ENCODE measurements at places on chromosomes 16 and 17.
A peak's percentile ranks its signal among the peaks of the same experiment; 100 is the strongest.

DNA sequence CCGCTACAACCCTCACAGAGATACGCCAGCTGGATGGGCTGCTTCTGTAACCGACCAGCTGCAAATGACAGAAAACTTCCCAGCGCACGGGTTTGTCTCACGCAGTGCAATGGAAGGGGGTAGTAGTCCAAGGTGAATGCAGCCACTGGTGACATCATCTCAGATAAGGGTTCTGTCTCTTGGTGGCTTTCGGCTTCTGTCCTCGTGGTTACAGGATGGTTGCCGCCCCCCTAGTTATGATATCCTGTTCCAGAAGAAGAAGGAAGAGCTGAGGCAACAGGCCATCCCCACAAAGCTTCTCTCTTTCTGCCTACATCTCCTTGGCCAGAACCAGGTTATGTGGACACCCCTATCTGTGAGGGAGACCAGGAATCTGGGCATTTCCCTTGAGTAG, 40.3 kb upstream of the BAHCC1 start:
- DNase-seq, result no peak

DNA sequence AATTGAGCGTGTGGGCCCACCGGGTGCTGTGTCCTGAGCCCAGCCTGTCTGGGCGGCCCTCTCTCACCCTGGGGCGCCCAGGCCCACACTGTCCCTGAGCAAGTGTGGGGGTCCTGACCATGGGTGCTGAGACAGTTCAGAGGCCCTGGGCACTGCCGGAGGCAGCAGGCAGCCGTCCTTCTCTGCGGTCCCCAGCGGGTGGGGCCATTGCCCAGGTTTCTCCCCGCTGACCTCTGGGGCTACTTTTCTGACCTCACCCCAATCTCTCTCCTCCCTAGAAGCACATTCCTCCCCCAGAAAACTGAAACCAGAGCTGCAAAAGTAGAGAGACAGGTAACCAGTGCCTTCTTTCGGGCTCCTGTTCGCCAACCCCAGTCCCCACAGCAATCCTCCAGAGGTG, 36.0 kb upstream of the PVALEF start:
- no peak for DNase-seq

DNA sequence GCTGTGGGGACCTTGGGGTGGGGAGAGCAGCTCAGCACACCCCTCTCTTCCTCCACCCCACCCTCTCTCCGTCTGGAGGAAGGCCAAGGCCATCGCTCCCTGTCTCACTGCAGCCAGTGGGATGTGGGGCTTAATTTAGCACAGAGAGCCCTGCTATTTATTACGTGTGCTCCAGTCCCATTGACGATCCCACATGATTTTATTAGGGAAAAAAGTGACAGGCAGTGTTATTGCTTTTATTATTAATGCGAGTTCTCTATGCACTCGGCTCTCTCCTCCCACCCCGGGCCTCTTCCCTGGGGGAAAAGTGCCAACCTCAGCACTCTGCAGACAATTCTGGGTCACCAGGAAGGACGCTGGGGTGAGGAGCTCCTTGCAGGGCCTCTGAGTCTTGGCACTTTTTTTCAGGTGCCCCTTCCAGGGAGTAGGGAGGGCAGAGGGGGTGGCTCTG, 57.3 kb downstream of the MGAT5B start:
- DNase-seq, result no peak

DNA sequence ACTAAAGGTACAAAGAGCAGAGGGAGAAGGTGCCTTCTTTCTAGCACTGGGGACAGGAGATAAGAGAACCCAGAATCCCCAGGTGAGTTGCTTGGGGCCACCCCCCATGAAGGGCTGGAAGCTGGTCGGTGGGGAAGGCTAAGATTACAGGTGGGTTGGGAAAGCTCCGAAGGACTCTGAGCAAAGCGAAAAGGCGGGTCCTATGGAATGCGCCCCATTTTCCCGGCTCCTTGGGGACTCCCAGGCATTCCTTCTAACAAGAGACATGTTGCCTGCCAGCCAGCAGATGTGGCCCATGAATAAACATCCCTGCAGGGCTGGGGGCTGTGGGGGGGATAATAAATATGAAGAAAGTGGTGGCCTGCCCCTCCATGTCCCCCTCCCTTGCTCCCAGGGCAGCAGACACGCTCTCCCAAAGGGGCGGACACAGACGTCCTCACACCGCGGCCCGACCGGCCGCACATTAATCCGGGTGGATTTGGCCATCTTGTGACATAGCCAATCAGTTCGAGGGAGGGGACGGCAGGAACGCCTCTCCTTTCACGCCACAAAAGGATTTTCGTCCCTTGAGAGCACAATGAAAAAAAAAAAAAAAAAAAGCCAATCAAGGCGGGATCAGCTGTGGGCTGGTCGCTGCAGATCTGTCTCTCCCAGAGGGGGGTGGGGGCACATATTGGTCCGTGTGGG, 98.5 kb downstream of the SOX9 start:
- DNase-seq, result no peak

- no peak for DNase-seq
These were observed 29.6 kb upstream of the ABCA9 start for GRCh38 chr17:69090365-69090764.

DNA sequence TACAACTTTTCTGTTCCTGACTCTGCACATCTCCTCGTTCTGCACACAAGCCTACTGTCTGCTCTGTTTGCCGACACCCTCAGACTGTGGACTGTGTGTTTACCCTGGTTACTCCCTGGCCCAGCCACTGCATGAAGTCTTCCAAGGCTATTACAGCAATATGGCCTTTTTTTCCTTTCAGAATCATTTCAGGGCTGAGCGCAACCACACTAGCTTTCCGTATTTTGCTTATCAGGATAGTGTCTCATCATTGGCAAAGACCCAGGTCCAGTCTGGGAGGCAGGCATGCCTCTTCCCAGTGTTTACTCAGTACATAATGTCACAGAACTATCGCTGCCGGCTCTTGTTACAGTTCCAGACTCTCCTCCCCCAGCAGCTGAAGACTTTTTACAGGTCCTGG, 10.1 kb downstream of the DNAH9 start:
- peak; percentile 86 for DNase-seq

DNA sequence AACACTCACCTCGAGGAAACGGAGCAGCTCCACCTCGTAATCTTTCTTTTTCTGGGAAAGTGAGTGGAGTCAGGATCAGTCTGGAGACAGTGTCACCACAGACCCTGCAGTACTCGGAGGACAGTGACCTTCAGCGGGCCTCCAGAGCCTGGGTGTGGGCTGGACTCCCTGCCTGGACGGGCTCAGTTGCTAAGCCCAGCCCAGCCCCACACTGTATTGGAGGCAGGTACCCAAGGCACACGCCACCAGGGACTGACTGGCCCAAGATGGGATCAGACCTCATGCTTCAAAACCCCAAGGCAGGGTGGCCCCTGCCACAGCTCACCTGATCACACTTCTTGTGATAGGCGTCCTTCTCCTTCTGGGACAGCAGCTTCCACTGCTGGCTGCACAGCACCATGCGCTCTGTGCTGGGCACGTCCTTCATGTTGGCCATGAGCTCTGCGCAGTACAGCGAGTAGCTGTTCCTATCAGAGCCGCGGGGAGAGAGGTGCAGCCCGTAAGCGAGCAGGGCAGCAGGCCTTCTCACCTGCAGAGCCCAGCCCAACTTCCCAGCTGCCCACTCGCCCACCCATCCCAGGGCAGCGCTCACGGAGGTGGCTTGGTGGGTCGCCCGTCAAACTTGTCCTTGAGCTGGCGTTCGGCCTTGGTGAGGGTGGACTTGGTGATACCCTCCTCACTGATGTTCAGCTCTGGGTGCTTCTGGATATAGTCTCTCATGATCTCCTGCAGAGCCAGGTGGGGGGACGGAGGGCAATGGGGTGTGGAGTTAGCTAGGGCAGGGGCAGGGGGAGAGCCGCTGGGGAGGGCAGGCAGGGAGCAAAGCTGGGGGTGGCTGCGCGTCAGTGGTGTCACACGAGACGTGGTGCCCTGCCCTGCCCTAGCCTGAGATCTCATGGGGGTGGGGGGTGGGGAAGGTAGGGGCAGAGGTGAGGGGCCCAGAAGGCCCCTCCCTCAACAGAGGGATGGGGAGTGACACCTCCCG, 7.9 kb downstream of the UBTF start:
- no peak for DNase-seq

DNA sequence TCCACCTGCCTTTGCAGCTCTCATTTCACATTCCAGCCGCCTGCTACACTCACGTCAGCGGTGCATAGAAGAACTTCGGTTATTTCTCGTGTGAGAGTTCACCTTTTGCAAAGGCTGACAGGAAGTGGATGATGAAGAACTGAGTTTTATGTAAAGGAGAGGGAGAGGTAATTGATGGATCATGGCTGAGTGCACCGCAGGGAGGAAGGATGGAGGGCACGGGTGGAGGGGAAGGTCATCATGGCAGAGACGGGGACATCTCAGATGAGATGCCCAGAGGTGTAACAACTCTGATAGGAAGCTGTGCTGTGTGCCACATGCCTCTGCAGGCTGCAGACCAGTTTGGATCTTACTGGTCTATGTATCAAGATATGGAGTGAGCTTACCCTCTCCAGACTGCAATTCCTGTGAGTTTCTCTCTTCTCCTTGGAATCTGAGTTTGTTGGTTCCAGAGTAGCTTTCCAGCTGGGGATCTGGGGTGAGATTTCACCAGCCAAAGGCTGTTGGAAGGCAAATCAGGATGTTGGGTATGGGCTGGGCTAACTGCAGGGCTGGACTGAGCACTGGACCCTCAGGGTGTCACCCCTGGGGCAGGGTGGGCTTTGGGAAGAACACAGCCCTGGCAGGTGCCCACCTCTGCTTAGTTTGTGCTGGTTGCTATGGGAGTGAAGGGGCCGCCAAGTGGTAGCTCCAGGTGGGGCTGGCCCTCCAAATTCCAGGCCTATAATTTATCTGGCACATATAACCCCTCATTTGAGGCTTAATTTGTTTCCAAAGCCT, 777.0 kb downstream of the KCNJ18 start:
- DNase-seq, result no peak

DNA sequence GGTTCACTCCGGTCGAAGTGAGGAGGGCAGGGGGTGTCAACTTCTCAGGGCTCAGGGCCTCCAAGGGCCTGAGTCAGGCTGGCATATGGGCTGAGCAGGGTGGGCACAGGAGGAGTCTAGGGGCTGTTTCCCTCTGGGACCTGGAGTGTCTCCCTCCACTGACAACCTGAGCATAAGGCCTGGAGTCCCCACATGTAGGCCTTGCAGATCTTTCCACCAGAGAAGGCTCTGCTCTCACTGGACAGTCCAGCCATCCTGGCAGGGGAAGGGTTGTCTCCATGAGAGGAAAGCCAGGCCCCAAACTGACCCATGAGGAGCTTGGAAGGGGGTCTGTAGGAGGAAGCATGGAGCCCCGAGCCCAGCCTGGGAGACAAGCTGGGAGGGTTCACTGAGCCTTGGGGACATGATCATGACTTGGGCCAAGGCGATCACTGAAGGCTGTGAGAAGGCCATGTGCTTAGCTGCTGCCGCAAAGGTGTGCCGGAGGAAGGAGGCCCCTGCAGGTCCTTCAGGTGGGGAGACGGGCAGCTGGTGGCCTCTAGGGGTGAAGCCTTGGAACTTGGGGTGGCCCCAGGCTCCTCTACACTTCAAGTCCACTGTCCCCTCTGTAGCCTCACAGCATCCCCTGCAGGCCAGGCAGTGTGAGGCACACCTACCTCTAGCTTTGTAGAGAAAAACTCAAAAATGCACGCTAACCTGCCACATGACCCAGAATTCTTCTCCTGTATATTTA, 9.9 kb downstream of the CMTM2 start:
- DNase-seq, result no peak

- DNase-seq, result peak; percentile 91
These were observed 27.4 kb downstream of the BCO1 start for GRCh38 chr16:81265658-81266451.

GRCh38 chr17:82879241-82879640, 39.4 kb upstream of the ZNF750 start:
- peak; percentile 6 for DNase-seq

GRCh38 chr16:5466551-5466950, 369.0 kb upstream of the EEF2KMT start:
- DNase-seq, result no peak

GRCh38 chr16:87945351-87946042, 5.7 kb upstream of the BANP start:
- peak; percentile 93 for DNase-seq

DNA sequence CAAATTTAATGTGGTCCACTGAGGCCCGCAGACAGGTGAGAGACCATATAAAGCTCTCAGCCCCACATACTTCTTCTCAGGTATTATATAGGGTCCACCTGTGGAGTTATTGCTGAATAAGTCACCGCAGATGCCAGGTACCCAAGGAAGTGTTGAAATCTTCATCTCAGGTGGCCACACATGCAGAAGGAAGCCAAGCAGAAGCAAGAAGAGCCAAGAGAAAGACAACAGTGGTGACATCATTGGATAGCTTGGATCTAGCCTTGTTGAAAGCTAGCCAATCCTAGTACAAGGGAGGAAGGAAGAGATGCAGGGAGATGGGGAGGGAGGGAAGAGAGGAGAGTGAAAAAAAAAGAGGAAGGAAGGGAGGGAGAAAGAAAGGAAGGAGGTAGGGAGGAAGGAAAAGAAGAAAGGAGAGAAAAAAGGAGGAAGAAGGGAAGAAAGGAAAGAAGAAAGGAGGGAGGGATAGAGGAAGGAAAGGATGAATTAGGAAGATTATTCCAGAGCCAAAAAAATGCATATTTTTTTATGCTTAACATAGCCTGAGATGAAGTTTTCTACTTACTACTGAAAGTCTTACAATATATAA, 12.5 kb downstream of the ADAMTS18 start:
- no peak for DNase-seq

- peak; percentile 77 for DNase-seq
These were observed 366.5 kb downstream of the SEC14L1 start for GRCh38 chr17:77507111-77507885.

GRCh38 chr17:79926142-79926604, 86.9 kb upstream of the CBX4 start:
- DNase-seq, result no peak

- no peak for DNase-seq
These were observed 244.6 kb upstream of the MAF start for GRCh38 chr16:79845033-79845733.

- DNase-seq, result no peak
These were observed 25.6 kb downstream of the SOST start for GRCh38 chr17:43732958-43733357.

DNA sequence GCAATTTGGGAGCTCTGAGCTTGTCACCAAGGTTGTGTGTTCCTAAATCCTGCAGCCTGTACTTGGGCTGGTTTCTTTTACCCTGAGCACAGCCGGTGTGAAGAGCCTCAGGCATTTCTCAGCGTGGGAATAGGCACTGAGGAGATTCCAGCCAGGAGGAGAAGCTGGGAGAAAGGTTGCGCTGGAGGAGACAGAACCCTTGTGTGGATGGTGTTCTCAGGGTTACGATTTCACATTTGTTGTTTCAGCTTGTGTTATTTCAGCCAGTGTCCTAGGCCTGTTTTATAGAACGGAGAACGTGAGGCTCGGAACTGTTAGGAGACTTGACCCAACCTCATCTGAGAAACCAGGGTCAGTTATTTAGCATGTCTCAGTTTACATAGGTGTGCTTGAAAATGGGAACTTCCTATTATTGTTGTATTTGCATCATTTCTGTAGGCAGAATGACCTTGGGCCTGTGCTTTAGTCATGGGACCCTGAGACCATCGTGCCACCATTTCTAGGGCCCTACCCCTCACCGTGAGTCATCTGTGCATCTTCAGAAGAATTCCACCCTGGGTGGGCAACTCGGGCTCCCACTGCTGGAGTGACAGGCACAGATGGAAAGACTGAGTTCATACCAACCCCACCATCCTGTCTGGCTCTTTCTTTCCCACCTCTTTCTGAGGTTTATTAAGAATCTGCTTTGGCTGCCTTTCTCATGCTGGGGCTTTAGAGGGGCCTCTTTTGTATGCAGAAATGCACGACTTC, 134.9 kb downstream of the MSI2 start:
- no peak for DNase-seq
